ENCODE measurements at places on chromosomes 5 and 9.
A peak's percentile ranks its signal among the peaks of the same experiment; 100 is the strongest.

GRCh38 chr5:19616701-19617215 lies 371.2 kb downstream of the CDH18 start:
- DNase-seq = no peak

GRCh38 chr9:3863111-3863528 lies 337.3 kb upstream of the RFX3 start:
- peak; percentile 90 for DNase-seq

GRCh38 chr5:25707093-25707492 lies 1062.3 kb upstream of the CDH10 start:
- DNase-seq = no peak

- peak; percentile 51 for DNase-seq
These were observed 82.0 kb upstream of the TTC23L start for GRCh38 chr5:34756781-34757624.

GRCh38 chr9:72946821-72947220 lies 6.0 kb downstream of the ALDH1A1 start:
- no peak for DNase-seq

- no peak for DNase-seq
These were observed 84.7 kb upstream of the RORB start for GRCh38 chr9:74412236-74412979.

DNA sequence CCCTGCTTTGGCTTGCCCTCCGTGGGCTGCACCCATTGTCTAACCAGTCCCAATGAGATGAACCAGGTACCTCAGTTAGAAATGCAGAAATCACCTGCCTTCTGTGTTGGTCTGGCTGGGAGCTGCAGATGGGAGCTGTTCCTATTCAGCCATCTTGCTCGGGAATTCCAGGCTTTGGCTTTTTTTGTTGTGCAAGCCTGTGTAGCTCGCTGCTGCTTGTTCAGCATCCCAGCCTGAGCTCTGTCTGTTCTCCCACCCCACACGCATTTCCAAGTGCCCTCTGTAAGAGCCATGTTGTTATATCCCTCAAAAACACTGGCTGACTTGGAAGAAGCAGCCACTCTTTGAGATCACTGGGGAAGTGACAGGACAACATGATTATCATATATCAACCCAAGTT lies 101.6 kb upstream of the DPYSL3 start:
- DNase-seq = no peak

Data from astrocyte of the spinal cord (primary cell).